ENCODE measurements at places on chromosomes 5 and 9.

DNA sequence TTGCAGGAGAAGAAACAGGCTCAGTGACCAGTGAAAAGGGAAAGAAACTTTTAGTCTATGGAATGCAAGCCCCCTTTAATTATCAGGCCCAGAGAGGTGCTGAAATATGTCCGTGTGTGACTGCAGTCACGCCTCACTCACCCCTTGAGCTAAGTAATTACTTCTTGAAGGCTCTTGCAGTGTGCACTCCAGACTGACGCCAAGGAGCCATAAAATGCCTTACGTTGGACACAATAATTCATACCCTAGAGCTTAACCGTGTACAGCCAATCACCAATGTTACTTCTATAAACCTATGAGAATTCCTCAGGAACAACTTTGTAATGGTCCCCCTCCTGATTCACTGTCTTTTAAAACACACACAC is 242.2 kb downstream of the SYK start:
- DNase-seq: no peak

- DNase-seq: no peak
Measured at GRCh38 chr5:31464081-31464480, 67.8 kb downstream of the DROSHA start.

DNA sequence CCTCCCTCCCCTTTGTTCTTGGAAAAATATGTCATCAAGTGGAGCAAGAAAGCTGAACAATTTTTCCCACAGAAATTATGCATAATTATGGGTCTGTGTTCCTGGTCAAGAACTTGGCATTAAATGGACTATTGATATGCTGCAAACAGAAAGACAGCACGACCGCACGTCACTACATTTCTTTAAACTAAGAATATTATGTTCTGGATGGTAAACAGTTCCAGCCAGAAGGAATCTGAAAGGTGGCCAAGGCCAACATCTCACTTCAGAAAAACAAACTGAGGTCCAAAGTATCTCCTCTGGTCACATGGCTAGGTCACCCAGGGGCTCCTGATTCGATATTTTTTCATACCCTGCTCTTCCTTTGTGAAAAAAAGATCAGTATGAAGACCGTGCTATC is 173.3 kb upstream of the GAS1 start:
- no peak for DNase-seq

DNA sequence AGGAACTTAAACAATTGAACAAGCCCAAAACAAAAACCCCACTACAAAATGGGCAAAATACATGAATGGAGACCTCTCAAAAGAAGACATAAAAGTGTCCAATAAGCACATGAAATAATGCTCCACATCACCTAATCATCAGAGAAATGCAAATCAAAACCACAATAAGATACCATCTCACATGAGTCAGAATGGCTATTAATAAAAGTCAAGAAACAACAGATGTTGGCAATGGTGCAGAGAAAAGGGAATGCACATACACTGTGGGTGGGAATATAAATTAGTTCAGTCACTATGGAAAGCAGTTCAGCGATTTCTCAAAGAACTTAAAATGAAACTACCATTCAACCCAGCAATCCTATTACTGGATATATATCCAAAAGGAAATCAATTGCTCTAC is 337.4 kb upstream of the GRIA1 start:
- no peak for DNase-seq

DNA sequence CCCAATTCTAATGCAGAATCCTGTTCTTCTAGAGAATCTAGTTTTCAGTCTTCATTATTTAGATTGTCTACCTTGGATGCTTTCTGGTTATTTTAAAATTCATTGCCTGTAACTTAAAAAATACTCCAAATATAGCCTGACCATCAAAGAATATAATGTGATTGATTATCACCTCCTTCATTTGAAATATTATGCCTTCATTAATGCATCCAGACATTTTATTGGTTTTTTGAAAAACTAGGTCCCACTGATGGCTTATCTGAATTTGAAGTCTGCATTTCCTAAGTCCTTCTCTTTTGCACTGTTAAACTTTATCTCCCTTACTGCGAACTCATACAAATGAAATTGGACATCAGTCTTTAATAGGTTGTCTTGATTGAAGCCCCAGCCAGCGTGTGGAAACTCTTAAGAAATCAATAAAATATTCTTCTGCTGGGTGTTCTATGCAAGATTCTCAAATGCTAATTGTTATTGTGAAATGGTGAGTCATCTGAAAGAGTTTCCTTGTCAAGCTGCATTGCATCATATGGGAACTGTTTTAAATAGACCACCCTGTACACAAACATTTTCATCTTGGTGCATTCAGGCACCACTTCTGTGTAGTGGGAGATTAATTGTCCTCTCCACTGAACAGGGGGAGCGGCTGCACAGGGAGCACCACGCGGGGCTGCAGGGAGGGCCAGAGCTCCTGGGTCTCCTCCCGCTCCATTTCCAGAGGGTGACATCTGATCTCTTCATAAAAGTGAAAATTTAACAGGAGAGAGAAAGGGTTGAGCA is 92.3 kb upstream of the FANCC start:
- DNase-seq: peak; percentile 25

DNA sequence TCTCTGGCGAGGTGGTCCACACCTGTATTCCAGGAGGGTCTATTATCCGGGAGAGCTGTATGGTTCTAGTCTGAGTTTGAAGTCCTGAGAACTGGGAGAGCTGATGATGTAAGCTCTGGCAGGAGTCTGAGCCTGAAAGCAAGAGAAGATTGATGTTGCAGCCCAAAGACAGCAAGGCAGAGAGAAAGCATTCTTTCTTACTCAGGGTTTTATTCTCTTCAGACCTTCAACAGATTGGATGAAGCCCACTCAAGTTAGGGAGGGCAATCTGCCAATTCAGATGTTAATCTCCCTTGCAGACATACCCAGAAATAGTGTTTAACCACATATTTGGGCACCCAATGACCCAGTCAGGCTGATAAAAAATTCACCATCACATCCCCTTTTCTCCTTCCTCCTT is 159.1 kb downstream of the CCDC171 start:
- no peak for DNase-seq

GRCh38 chr5:140631036-140631417 is 1.9 kb downstream of the CD14 start:
- peak; percentile 95 for DNase-seq

- no peak for DNase-seq
Measured at GRCh38 chr5:144465441-144465840, 294.8 kb downstream of the KCTD16 start.

DNA sequence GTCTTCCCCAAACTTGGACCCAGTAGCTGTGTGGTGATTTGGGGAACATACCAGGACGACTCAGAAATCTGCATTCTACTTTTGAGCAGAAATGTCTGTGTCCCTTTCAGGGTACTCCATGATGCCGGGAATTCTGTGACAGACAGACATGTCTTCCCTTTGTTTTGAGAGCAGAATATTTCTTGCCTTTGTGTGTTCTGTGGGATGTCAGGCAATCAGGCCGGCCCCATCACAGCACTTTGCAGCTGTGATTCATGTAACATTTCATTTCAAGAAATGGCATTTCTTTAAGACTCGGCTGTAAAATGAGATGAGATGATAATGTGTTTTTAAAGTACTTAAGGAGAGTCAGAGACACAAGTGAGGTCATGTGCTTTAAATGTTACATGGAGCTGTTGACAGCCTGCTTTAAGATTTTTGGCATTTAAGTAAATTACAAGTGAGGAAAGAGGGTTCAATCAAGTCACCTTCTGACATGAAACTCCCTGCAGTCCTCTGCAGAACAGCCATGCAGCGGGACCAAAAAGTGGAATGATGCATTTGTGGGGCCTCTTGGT is 98.7 kb downstream of the SLC28A3 start:
- DNase-seq: no peak

DNA sequence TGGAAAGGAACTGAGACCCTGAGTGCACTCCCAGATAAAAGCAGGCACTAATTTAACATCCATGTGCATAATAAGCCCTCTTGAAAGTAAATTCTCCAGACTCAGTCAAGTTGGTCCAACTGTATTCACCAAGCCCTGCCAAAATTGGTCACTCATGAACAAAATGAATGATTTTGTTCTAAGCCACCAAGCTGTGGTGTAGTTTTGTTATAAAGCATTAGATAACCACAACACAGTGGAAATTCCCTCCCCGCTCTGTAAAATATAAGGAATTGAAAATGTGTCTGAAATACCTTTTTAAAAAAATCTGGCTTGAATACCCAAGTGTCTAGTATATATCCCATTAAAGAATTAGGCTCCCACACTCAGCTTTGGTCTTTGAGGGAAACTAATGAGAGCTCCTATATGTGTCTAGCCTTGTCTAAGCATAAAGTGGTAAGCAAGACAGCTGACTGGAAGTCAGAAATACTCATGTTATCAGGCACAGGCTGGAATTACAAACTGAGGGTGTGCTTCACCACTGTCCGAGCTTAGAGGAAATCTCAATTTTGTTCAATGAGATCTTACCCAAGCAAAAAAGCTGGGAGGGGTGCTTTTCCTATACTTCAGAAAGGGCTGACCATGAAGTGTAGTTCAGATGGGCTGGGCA is 33.2 kb downstream of the IDNK start:
- DNase-seq: no peak

DNA sequence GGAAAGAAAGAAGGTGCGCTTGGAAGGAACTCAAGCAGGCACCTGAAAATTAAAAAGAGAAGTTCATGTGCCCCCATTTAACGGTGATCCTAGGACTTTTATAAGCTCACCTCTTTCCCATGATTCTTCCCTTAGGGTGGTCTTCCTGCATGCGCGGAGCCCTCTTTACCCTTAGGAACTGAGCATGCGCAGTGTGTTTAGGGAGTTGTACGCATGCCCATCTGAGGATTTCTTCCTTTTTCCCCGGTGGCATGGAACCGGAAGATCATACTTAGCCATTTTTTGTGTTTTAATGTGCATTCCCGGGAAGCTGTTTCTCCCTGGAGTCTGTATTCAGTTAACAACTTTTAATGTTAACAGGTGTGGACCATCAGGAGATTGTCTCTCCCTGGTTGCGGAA is 119.0 kb downstream of the FBXL7 start:
- no peak for DNase-seq

DNA sequence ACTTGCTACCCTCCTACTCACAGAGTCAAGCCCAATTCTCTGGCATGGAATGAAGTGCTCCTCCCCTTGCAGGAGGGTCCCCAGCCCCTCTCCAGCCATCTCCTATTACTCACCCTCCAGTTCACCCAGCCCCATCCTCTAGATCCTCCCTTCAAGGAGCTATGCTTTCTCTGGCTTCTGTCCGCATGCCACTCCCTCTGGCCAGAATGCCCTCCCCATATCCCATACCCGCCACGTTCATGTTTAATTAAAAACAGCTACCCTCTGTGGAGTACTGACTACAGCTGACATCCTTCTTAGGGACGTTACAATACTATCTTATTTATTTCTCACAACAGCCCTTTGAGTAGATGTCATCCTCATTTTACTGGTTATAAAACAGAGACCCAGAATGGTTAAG is 3.0 kb downstream of the F2R start:
- DNase-seq: no peak

DNA sequence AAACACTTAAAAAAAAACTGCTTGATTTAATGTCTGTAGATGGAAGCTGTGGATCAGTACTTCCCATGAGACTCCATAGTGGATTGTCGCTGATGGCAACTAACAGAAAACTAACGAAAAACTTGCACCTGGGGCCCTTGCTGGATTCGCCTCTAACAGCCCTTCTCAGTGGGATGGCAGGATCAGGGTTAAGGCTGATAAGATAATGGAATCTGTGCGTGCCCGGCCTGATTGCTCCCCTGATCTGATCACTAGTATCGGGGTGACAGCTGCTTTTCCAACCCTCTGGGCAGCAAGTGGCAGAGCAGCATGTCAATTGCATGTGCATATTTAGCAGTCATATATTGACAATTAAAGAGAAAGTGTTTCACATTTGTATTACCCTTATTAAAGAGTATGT is 185.8 kb upstream of the ELAVL2 start:
- no peak for DNase-seq

- no peak for DNase-seq
Measured at GRCh38 chr5:172699423-172699822, 58.4 kb downstream of the NEURL1B start.

- DNase-seq: no peak
Measured at GRCh38 chr9:86563350-86563749, 209.1 kb upstream of the TUT7 start.

DNA sequence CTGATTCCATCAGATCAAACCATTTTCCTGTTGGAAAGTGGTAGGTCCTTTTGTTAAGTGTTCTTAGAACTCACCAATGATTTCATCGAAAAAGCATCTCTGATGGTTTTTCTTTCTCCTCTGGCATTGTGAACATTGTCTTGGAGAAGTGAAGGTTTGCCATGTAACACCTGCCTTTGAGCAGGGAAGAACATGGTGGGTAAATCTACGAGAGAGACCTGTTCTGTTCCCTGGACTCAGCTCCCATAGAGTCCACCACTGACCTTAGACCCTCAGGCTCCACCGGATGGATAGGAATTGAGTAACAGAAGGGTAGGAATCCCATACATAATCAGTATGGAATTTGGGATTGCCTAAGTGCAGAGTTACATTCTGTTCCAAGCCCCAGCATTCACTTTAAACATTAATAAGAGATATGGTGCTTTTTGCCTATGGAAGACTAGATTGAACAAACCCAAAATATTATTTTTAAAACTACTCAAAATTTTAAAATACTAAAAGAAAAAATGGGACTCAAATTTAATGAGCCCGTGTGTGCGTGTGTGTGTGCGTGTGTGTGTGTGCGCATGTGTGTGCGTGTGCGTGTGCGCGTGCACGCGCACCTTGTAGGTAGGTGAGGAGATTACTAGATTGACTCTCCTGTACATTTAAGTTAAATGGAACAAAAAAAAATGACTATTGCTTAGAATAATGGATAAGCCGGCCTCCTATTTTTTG is 92.0 kb downstream of the C9orf152 start:
- no peak for DNase-seq

DNA sequence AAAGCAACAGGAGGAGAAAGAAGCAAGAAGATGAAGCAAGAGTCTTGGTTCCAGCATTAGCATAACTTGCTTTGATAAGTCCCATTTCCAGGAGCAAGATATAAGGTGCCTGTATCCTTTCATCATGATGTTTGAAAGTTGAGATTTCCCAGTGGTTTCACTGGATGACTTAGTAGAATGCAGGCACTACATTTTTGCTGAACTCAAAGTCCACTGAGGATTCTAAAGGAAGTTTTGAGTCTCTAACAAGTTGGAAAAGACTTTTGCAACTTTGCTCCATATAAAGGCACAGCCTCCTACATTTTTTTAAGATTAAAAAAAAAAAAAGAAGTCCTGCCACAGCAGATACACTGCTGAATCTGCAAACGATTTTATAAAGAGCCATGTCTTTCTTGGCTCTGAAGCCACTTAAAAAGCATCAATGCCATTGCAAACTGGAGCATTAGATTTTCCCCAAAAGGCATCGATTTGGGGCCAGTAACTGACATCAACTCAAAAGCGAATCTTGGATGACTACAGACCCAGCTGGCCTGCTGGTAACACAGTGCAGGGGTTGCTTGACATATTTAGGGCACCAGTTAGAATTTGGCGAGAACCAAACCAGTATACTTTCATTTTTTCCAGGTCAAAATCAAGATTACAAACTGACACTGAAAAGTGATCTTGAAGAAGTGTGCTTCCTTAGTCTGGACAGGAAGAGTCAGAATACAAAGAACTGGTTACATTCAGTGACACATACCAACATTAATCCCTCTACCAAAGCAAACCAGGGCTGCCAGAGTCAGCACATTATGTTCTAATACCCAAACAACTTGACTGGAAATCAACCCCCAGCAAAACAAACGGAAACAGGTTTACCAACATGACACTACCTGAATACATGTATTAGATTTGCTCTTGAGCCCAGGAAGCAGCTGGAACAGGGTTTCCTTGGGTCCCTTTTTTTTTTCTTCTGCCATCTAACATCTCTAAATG is 39.1 kb upstream of the KCNV2 start:
- DNase-seq: no peak
